Glutamatergic neuron (in vitro differentiated cells): ENCODE measurements at places on chromosomes 13 and 19. TPM values are rescaled to one million over a fixed set of nuclear protein-coding genes. Genes with fewer than 3 reads are reported as not detected.

The PSMD8 gene
- total RNA-seq, result 156 TPM

The PPM1N gene
- 6.6 TPM for total RNA-seq

The TNFRSF19 gene
- 188 TPM for total RNA-seq

The DUS3L gene
- 22.4 TPM for total RNA-seq

The ZNF418 gene
- total RNA-seq, result 25.4 TPM

The SERTM1 gene
- 0.88 TPM for total RNA-seq

The CATSPERD gene
- total RNA-seq, result not detected

The LGALS7 gene
- total RNA-seq, result not detected

The HSD17B14 gene
- 1.0 TPM for total RNA-seq

The ERVK3-1 gene
- total RNA-seq, result 56.2 TPM

The BTBD2 gene
- total RNA-seq, result 70.4 TPM

The NCR1 gene
- total RNA-seq, result not detected

The ZIC5 gene
- total RNA-seq, result 0.47 TPM

The KLC3 gene
- not detected for total RNA-seq

The ZNF816 gene
- 11.9 TPM for total RNA-seq

The DAND5 gene
- total RNA-seq, result 0.44 TPM

The MADCAM1 gene
- total RNA-seq, result 1.7 TPM

The CRX gene
- not detected for total RNA-seq

The POLR2I gene
- 79.2 TPM for total RNA-seq

The SOX21 gene
- total RNA-seq, result not detected

The SLC6A16 gene
- 6.6 TPM for total RNA-seq

The CEACAM3 gene
- not detected for total RNA-seq

The JSRP1 gene
- not detected for total RNA-seq

The SIGLEC10 gene
- not detected for total RNA-seq

The EDDM13 gene
- not detected for total RNA-seq

The PSG6 gene
- not detected for total RNA-seq

The GRK1 gene
- 1.2 TPM for total RNA-seq

The GRIN2D gene
- total RNA-seq, result 21.7 TPM

The ZFP82 gene
- total RNA-seq, result 16.1 TPM

The ZNF737 gene
- 63.8 TPM for total RNA-seq

The ZNF564 gene
- total RNA-seq, result 11.2 TPM

The S1PR4 gene
- total RNA-seq, result not detected

The PLK5 gene
- 0.69 TPM for total RNA-seq

The ZNF667 gene
- total RNA-seq, result 6.0 TPM

The CALR3 gene
- not detected for total RNA-seq

The LRRC63 gene
- total RNA-seq, result not detected

The C2CD4C gene
- 9.6 TPM for total RNA-seq

The RNF17 gene
- total RNA-seq, result not detected

The ZNF222 gene
- 12.2 TPM for total RNA-seq

The CSNK1G2 gene
- total RNA-seq, result 104 TPM

The APOC4 gene
- total RNA-seq, result not detected

The FCHO1 gene
- total RNA-seq, result 45.2 TPM

The CKM gene
- 0.42 TPM for total RNA-seq

The TSSK6 gene
- total RNA-seq, result 1.7 TPM

The ZNF709 gene
- total RNA-seq, result 8.7 TPM

The C1QTNF9B gene
- not detected for total RNA-seq

The CGB1 gene
- not detected for total RNA-seq

The KLHL1 gene
- total RNA-seq, result not detected

The TRIM28 gene
- 361 TPM for total RNA-seq

The ODAD3 gene
- 2.6 TPM for total RNA-seq

The TRPC4 gene
- total RNA-seq, result not detected

The RASIP1 gene
- total RNA-seq, result 6.2 TPM

The ZNF729 gene
- total RNA-seq, result not detected

The CABP5 gene
- total RNA-seq, result not detected

The RFPL4A gene
- total RNA-seq, result not detected

The GFY gene
- 0.88 TPM for total RNA-seq

The CRLF1 gene
- total RNA-seq, result 55.3 TPM
